NCI-H1417 treated with DMSO at 0.1 percent for 48 hours (cell line): ENCODE measurements at places on chromosomes 2 and 18.
A peak's percentile ranks its signal among the peaks of the same experiment; 100 is the strongest.

DNA sequence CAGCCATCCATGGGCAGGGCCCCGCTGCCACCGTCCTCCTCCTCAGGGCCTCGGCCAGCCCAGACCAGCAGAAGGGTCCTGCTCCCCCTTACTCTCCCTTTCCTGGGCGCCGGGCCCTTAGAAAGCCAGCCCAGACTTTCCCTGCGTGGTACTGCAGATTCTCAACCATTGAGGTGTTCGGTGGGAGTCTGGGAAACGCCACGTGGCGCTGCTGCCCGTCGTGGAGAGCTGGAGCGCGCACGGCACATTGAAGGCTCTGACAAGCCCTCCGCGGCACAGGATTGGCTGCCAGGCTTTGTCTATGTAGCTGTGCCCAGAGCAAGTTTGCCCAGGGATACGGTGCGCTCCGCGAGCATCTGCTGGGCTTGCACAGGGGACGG lies 10.4 kb upstream of the KLHL30 start:
- DNase-seq: no peak

- DNase-seq: no peak
Measured at GRCh38 chr2:241035818-241036396, 37.5 kb downstream of the SNED1 start.

- DNase-seq: no peak
Measured at GRCh38 chr2:263774-264492, at the start of gene SH3YL1. Gene SH3YL1 (minus strand): TSS chr2:264032. CDS start chr2:263984, 48 bp downstream.

DNA sequence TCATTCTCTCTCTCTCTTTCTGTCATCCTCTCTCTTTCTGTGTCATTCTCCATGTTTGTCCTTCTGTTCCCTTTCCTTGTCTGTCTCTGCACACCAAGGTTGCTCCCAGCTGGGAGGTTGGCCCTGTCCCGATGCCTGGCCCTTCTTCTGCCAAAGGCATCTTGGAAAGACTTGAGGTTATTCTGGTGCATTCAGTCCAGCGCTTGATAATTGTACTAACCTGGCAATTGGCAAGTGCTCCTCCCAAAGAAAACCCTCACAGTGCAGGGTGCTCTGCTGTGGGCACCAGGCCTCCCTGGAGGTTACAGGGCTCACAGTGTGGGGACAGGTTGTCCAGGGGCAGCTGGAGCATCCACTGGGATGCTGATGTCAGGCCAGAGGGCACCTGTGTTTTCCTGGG lies 95.4 kb downstream of the GLI2 start:
- DNase-seq: no peak

GRCh38 chr2:168742258-168742932 lies 60.0 kb upstream of the NOSTRIN start:
- no peak for DNase-seq

DNA sequence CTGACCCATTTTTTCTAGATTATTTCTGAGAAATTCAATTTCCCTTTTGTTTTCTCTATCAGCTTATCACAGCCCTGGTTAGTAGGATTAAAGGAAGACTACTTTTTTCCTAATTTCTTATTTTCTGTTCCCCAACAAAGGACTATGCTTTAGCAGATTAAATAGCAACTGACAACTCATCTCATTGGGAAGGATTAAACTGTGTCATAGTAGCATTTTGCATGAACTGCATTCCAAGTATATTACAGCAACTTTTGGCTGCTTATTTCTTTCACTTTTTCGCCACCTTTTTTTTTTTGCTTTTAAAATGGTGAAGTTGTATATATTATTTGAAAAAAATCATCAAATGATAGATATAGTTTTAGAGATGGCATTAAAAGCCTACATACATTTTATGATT lies 570.3 kb downstream of the FBXO15 start:
- DNase-seq: no peak

DNA sequence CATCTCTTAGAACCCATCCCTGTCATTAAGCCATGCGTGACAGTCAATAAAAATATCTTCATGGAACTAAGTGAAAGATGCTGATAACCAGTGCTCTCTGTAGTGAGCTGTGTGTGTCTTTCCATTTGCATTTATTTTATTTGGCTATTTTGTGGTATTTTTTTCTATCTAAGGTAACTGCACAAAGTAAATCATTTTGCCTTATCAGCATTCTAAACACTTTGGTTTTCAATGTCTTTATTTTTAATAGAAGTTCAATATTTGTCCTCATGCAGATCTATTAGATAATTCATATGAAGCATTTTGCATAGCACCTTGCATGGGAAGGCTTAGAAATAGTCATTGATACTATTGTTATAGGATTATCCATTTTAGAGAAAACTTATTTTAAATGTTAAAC lies 163.6 kb upstream of the TANK start:
- DNase-seq: no peak

DNA sequence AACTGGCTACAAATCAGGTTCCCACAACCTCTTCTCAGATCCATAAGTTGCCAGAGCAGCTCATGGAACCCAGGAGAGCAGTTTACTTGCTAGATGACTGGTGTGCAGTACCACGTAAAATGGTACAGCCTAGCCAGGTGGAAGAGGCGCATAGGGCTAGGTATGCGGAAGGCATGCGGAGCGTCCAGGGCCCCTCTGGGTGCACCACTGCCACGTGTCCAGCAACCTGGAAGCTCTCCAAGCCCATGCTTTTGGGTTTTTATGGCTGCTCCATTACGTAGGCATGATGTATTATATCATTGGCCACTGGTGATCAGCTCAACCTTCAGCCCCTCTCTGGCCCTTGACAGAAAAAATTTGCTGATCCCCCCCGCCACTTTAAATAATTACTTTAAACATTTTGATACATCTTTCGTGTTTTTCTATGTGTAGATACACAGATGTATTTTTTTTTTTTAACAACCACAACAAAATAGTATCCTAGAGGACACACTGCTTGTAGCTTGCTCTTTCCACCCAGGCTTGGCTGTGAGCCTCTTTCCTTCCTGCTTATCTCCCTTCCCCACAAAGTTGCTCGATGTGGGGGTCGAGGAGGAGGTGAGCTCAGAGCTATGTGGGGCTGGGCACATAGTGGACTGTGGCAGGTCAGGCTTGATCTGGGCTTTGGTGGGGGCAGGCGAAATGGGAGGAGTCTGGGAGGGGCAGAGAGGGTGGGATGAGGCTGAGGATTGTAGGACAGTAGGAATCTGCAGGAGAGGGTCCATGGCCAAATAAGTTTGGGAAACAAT lies 65.4 kb upstream of the MCFD2 start:
- no peak for DNase-seq

- DNase-seq: no peak
Measured at GRCh38 chr2:128425731-128426620, 107.3 kb upstream of the HS6ST1 start.

- DNase-seq: no peak
Measured at GRCh38 chr18:60693426-60693825, 320.9 kb upstream of the MC4R start.

DNA sequence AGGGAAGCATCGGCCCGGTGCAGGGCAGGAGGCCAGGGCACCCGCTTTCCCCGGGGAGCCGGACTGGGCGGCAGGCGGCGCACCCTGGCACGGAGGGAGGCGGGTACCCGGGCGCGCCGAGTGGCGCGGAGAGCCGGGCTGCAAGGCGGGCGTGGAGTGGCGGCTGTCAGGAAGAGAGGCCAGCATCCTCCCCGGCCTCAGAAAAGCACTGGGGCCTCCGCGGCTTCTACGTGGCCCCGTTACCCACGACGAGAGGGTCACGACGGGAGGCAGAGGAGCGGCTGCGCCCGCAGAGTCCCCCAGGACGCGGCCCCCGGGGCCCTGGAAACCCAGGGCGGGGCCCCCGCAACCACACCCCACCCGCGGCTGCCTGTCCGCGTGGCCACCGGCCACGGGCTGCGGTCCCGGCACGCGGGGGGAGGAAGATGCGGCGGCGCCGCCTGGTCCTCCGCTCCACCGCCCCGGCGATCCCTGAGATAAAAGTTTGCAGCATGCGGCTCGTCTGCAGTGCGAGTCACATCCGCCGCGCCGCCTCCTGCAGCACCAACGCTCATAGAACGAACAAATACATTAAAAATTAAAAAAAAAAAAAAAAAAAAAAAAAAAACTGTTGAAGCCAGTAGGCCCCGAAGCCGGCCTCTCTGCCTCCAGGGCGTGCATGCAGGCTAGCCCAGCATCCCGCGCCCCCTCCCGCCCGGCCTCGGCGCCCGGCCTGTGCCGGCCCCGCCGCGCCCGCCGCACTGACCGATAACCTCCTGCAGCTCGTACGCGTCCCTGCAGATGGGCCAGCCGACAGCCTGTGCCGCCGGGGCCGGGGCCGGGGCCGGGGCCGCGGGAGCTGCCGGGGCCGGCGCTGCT lies 683 bp downstream of the STK39 start:
- DNase-seq: no peak

DNA sequence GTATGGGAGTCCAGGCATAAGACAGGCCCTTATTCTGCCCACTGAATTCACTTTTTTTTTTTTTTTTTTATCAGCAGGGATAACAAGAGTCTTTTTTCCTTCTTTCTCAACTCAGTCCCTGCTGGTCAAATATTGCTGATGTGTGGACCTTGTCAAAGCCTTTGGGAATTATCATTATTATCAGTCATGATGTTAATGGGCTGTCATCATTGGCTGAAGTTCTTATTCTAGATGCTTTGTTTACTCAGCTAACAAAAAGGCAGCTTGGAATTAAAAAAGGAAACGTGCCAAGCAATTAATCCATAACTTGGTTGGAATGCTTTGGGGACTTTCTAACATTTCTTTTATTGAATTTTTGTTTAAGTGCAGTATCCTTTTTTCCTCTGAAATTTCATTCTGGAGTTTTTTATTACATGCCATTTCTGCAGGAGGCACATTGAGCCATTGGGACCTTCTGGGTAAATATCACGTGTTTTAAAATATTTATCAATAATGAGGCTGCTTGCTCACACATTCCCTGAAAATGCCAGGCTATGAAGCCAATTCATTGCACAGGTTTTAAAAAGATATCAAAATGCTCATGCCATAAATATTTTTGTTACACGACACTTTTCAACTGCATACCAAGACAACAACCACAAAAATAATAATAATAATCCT lies 246.3 kb downstream of the TXNL1 start:
- DNase-seq: peak; percentile 37

GRCh38 chr18:76610933-76611749 lies 116.1 kb upstream of the ZNF516 start:
- no peak for DNase-seq

DNA sequence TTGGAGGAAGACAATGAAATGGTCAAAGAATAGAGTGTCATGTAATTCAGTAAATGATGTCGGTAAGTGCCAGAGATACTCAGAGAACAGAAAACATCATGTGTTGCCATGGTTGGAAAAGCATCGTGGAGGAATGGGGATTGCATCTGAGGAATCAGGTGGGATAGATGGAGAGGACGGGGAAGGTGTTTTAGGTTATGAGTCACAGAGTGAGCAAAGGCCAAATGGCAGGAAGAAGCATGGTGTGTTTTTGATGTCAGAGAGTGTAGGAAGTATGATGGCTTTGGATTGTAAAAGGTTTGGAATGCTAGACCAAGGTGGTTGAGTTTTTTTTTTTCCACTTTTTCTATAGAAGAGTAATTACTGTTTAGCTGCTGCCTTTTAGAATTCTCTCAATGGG lies 27.5 kb upstream of the CD28 start:
- no peak for DNase-seq

- peak; percentile 84 for DNase-seq
Measured at GRCh38 chr2:44479127-44479887, 117.6 kb downstream of the CAMKMT start.

DNA sequence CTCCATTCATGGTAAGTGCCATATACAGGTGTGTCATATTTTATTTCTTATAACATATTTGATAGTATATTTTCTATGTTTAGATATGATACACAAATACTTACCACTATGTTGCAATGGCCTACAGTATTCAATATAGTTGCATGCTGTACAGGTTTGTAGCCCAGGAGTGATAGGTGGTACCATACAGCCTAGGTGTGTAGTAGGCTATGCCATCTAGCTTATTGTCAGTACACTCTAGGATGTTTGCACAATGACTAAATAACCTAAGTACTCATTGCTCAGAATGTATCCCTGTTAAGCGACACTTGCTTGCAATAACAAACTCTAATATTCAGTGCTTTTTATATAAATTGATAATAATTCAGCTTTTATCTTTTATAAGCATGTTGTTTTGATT lies 563.1 kb upstream of the LINC00305 start:
- no peak for DNase-seq

DNA sequence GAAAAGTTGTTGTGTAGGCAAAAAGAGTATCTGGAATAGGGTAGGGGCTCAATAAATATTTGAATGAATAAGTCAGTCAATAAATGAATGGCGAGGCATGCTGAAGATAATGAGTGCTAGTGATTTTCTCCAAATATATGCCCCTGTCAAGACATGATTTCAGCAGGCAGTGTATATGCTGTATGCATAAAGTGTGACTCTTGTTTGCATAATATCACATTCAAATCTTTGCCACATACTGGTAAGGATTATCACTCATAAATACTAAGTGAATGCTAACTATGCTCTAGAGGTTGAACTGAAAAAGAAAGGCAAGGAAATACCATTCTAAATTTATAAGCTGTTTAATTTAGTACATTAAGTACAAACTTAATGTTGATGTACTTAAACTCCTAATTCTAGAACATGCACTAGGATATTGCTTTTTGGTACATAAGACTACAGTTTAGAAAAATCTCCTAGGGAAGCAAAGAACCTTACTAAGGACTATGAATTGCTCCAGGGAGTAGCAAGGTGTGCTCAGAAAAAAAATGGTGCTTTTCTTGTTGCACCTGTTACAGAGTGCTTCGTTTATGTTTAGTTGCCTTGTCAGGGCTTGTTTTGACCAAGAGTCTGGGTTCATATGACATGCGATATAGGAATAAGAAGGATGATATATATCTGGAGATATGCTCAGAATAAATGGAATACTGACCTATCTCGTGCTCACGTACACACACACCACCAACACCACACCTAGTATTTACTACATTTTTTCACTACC lies 224.0 kb upstream of the TANK start:
- no peak for DNase-seq

DNA sequence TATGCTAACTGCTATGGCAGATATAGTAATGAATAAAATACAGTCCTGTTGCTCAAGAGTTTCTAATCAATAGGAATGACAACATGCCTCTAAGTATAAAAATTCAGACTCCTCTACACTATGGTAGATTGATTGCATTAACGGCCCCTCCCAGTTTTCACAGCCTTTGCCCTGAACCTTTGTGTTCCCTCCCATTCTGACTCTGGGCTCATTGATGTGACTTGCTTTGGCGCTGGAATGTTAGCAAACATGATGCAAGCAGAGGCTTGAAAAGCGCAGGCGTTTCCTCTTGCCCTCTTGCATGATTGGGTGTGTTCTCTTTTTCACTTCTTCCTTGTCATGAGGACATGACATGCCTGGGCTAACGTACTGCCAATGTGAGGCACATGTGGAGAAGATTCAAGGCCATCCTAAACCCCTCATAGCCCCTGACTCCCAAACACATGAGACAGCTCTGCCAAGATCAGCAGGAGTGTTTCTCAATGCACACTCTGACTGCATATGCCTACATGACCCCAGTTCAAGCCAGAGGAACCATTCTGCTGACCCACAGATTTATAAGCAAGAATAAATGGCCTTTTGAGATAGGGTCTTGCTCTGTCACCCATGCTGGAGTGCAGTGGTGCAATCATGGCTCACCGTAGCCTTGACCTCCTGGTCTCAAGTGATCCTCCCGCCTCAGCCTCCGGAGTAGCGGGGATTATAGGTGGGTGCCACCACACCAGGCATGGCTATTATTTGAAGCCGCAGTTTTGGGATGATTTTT lies 49.7 kb upstream of the CD28 start:
- DNase-seq: no peak

- DNase-seq: no peak
Measured at GRCh38 chr2:225569995-225570394, 170.5 kb downstream of the NYAP2 start.

- no peak for DNase-seq
Measured at GRCh38 chr18:22493940-22494339, 76.2 kb upstream of the CTAGE1 start.
